ENCODE measurements at places on chromosomes 3 and 15.

DNA sequence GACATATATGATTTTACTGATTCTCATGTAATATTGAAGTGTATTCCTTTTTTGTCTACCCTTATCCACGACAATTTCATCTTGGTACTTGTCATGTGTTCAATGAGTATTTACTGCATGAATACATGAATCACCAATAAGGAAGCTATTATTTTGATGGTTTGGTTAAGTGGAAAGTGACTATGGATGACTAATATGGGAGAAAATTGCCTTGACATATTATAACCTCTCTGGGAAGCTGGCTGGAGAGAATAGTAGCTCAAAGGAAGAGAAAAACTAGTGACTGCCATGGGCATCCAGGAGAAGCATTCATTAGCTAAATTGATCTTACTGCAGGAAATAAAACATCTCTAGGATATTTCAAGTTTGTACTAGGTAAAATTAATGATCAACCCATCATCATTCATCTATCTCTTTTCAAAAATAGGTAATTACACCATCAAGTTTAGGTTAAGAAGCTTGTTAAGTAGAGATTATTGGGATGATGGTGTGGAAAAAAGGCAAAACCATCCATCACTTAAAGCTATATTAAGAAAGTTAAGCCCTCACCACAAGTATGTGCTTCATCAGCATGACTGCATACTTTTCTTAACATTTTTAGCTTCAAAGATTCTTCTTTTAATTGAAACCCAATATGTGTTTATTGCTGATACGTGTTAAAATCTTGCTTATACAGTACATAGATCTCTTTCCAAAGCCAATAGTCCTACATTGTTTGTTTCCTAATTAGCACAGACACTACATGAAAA, 455.2 kb upstream of the ARPP21 start:
- no peak for DNase-seq

DNA sequence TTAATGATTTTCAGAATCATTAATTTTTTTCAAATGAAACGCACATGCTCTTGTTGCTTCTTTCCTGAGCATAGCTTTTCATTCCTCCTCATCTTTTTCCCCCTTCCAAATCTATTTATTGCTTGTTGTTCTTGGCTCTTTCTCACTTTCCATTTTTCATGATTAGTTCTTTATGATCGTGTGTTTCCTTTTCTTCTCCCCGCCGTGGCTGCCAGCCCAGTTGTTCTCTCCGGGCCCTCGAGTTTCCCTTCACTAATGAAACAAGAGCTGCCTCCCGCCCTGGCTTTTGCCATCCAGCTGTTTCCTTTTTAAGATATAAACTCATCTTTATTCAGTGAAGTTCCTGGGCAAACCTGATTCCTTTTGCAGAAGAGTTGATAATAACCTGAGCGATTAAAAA, 170.2 kb upstream of the NR2F2 start:
- DNase-seq = no peak

DNA sequence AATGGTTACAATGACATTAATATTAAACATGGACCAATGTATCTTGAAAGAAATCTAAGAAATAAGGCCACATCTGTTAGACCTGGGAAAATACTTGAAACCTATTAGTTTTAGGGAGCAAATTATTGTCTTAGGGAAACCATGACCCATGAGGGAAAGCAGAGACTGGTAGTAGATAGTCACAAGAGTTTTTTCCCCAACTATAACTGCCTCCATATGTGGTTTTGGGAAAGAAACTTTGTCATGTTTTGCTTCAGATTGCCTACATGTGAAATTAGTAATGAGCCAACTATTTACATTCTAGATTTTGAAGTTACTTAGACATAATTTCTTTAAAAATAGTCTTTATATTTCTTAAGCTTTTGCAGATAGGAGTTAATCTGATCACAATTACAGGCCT, 474.9 kb downstream of the ROBO2 start:
- no peak for DNase-seq

DNA sequence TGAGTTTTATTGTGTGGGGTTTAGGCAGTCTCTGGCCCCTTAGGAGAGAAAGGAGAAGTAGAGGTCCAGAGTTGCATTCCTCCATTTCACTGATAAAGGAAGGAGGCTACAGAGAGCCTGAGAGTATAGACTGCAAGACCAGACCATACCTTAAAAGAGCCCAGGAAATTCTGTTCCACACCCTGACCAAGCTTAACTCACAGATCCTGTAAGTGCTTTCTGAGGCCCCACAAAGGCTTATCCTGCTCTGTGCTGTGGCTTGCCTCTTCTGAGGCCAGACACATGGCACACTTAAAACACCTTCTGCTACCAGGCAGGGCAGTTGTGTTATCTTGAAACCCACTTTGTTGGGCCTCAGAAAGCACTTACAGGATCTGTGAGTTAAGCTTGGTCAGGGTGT, 39.2 kb upstream of the LEKR1 start:
- DNase-seq = no peak

- no peak for DNase-seq
Measured at GRCh38 chr15:90579213-90579612, 49.5 kb downstream of the CRTC3 start.

GRCh38 chr3:183434992-183435391, 6.6 kb upstream of the MCF2L2 start:
- DNase-seq = no peak

- no peak for DNase-seq
Measured at GRCh38 chr15:83657549-83657948, 3.6 kb downstream of the ADAMTSL3 start.

GRCh38 chr3:123689831-123690230, 105.0 kb upstream of the HACD2 start:
- no peak for DNase-seq

DNA sequence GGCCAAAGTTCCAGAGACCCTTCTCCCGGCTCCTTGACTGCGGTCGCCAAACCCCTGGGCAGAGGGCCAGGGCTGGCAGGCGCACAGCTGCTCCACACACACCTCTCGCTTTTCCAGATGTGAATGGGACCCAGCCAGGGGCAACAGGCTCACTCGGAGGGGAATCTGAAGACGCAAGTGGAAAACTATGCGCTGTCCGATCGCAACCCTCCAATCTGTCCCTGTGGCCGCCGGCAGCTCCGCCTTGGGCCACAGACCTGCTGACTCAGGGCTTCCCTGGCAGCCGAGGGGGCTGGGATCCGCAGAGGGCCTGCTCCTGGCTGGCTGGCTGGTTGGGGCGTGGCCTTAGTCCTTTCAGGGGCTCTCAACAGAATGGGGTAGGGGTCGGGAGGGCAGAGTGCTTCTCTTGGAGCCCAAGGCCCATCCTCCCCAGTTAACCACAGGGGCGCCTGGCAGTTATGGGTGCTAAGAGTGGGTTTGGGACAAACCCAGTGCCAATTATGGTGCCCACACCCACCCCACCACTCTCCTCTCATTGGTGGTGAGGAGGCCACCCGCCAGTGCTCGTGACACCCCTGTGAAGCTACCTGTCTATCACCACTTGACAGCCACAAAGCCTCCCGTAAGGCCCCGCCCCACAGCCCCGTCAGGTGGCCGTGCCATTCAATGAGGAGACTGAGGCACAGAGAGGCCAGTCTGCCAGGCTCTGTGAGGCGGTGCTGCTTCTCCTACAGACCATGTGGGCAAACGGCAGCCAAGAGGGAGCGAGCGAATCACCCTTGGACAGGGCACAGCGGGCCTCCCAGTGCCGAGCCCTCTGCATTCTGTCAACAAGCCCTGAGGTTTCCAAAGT, 53.8 kb downstream of the IQSEC1 start:
- DNase-seq = no peak

DNA sequence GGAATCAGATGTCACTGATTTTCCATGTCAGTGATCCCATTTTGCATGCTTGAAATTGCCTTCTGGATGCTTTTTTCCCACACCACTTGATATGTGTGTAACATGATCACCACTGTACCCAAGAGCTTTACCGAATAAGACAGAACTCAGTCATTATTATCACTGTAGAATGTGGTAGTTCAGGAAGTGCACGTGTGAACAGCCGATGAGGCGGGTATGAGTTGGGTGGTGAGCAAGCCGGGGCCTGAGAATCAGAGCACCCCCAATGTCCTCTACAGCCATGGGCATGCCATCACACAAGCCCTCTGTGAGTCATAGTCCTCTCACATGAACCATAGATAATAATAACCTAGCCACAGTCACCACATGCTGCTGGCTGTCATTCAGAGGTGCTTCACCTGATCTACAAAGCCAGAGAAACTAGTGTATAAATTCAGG, 470.8 kb downstream of the SOX2 start:
- DNase-seq = no peak

DNA sequence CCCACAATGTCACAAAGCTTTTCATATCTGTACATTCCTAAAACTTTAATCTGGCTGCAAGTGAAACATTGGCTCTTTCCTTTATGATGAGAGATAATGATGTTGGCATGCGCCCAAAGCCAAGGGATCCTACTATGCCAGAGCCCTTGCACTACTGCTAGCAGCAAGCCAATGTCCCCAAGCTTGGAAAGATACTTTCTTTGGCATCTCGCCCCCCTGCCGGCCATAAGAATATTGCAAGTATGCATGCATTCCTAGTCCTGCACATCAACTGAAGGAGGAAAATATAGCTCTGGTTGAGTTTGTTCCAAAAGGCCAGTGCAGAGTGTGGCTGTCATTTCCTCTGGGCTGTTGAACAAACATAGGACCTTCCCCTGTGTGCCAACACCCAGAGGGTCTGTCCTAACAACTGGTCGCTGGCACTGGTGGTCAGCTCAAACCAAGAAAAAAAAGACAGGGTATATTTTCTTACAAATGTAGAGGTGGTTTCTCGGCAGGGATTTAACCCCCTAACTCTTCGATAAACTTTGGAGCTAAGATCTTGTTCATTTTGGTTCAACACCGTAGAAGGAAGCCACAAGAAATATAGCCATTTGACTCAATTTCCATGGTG, 120.9 kb upstream of the ZBED2 start:
- DNase-seq = no peak

DNA sequence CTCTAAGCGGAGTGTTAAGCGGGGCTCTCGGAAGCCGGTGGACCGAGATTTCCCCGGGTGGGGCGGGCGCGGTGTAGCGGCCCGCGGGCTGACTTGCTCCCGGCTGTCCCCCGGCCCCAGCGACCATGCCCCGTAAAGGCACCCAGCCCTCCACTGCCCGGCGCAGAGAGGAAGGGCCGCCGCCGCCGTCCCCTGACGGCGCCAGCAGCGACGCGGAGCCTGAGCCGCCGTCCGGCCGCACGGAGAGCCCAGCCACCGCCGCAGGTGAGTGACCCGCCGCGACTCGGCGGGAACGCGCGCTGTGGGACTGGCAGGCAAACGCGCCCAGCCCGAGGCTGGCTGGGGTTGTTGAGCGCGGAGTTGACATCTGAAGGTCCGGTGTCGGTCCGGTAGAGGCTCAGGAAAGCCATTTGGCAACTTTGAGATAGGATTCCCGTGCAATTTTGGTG, 1.3 kb downstream of the SMC4 start:
- peak; percentile 9 for DNase-seq

DNA sequence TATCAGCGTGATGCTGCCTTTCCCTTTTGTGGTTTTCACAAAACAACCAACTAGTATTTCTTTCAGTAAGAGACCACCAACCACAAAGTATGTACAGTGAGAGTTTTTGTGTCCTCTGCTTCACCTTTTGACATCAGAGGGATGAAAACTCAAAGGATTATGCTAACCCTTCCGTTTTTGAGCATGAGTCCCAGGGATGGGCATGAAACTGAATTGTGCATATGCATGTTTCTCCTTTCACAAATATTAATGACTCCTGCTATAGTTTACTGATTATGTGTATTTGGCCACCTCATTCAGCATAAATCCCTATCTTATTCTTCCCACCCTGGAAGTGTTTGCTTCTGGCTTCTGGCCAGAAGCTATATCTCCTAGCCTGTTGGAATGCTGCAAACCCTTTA, 59.2 kb downstream of the RSRC1 start:
- no peak for DNase-seq

DNA sequence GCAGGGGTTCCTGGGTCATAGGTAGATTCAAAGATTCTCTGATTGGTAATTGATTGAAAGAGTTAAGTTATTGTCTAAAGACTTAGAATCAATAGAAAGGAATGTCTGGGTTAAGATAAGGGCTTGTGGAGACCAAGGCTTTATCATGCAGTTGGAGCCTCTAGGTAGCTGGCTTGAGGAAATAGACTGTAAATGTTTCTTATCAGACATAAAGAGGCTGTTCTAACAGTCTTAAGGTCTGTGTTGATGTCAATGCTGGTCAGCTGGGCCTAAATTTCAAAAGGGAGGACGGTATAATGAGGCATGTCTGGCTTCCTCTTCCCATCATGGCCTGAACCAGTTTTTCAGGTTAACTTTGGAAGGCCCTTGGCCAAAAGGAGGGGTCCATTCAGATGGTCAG, 48.9 kb downstream of the GASK1A start:
- DNase-seq = no peak
